ENCODE measurements at places on chromosomes 7 and 10.
A peak's percentile ranks its signal among the peaks of the same experiment; 100 is the strongest.

DNA sequence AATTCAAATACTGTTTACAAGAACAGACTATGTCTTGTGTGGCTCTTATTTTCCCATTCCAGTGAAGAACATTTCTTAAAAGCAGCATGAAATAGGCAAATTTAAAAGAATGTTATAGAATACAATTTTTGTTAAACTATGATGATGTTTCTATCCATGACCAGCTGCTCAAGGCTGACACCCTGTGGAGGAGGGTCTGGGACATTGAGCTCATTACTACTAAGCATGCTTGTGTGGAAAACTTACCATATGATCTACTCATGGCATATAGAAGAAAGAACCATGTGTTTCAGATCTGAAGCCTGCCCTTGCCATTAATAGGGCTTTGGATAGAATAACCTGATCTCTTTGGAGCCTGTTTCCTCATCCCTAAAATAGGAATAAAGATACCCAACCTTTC is 125.0 kb downstream of the FOXP2 start:
- no peak for DNase-seq

GRCh38 chr7:22713463-22713862 is 13.5 kb upstream of the IL6 start:
- no peak for DNase-seq

- no peak for DNase-seq
Observed at GRCh38 chr10:123236126-123236525, 81.9 kb downstream of the BUB3 start.

GRCh38 chr10:17375936-17376584 is 78.3 kb downstream of the ST8SIA6 start:
- no peak for DNase-seq

DNA sequence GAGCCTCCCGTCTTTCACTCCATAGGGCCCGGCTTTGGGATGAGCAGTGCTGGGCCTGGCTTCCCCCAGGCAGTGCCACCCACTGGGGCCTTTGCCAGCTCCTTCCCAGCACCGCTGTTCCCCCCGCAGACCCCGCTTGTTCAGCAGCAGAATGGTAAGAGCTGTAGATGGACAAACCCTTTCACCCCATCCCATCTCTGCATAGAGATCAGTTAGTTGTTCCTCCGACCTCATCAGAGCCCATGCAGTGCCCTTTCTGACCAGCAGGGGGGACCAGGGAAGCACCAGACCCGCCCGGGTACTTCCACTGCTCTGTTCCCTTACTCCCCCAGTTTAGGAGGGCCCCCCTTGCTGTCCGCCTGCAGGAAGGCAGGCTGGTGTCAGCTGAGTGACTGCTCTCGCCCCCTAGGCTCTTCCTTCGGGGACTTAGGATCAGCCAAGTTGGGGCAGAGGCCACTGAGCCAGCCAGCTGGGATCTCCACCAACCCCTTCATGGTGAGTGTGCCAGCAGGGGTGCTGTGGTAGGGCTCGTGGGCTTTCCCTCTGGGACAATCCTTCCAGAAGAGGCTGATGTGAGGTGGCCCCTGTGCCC is 9.8 kb downstream of the SAP25 start:
- peak; percentile 26 for DNase-seq

GRCh38 chr10:104639590-104640338 is 1.3 kb upstream of the SORCS3 start:
- DNase-seq: no peak

DNA sequence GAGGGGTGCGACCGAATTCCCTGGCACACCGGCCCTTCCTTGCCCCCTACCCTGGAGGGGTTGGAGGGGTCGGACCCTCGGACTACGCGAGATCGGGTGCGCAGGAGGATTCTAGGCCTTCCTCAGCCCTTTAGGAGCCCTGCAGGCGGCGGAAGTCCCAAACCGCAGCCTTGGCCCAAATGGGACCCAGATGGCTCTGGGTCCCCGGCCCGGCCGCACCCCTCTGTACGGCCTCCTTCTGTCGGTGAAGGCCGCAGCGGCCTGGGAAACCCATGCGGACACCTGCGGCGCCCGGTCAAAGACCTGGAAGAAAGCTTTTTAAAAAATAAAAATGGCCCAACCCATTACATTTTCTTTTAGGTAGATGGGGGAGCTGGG is 2.4 kb upstream of the VAX1 start:
- no peak for DNase-seq

DNA sequence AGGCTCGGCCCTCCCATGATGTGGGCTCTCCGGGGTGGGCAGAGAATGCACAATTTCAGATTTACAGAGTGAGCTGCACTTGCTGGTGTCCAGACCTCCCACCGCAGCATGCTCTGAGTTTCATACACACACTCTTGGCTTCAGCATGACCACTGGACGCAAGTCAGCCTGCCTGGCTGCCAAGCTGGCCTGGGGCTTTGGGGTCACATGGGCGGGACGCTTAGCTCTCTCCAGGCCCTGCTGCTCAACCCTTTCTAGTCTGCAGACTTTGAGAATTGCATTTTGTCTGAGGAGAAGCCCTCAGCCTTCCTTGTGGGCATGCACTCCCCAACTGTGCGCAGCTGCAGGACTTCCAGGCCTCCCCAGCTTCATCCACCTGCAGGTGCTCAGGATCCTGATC is 5.7 kb downstream of the CYP2E1 start:
- DNase-seq: no peak

GRCh38 chr10:105347487-105347886 is 706.4 kb downstream of the SORCS3 start:
- no peak for DNase-seq

DNA sequence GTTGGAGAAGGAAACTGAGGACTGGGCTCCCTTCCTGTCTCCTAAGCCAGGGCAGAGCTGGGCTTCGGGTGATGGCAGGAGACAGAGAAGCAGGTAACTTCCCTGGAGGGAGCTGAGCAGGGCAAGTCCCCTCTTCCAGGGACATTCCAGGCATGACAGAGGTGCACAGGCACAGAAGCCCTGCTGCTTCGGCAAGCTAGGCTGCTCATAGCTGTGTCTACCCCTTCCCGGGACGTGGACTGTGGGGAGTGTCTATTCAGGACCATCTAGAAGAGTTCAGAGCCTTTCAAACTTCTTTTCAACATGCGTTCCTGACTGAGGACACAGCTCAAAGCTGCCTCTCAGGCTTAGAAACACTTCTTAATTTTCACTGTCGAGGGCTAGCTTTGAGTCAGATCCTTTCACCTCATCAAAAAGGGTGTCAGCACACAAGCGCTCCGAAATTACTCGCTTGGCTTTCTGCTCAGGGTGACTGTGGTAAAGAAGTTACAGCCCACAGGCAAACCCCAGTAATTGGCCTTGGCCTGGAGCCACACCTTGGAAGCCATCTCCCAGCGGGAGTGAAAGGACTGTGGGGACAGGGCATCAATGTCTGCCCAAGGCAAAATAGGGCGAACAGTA is 63.7 kb upstream of the STEAP1B start:
- DNase-seq: no peak

- DNase-seq: no peak
Observed at GRCh38 chr7:16359216-16359615, 62.1 kb downstream of the CRPPA start.

- DNase-seq: no peak
Observed at GRCh38 chr7:137916980-137917645, 70.3 kb upstream of the DGKI start.

- DNase-seq: no peak
Observed at GRCh38 chr10:114437473-114438292, 33.4 kb upstream of the AFAP1L2 start.

GRCh38 chr7:15326044-15326644 is 235.7 kb downstream of the AGMO start:
- DNase-seq: no peak

- no peak for DNase-seq
Observed at GRCh38 chr7:92682903-92683539, 92.8 kb upstream of the FAM133B start.

GRCh38 chr10:67603701-67604100 is 92.3 kb downstream of the CTNNA3 start:
- DNase-seq: no peak

- DNase-seq: no peak
Observed at GRCh38 chr7:128106821-128107220, 75.6 kb upstream of the LRRC4 start.

Measured in SK-N-MC (cell line).